ENCODE measurements at places on chromosomes 11 and 22.

DNA sequence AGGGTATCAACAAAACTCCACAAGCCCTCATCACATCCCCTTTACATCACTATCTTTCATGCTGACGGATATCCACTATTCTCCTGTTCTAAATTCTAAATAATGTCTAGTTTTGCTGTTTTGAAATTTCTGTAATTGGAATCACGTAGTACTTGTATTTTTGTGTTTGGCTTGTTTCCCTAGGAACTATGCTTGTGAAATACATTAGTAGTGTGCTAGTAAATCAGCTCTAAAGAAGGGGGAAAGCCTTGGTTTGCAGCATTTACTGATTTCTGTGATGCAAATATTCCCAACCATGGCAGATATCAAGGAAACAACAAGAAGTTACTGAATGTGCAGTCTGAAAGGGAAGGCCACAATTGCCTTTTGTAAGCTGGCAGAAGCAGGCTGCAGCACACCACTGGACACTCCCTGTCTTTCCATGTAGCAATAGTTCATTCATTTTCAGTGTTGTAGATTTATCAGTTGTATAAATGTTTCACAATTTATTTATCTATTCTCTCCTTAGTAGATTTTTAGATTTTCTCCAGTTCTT, 4.7 kb upstream of the FOLH1 start:
- no peak for DNase-seq

DNA sequence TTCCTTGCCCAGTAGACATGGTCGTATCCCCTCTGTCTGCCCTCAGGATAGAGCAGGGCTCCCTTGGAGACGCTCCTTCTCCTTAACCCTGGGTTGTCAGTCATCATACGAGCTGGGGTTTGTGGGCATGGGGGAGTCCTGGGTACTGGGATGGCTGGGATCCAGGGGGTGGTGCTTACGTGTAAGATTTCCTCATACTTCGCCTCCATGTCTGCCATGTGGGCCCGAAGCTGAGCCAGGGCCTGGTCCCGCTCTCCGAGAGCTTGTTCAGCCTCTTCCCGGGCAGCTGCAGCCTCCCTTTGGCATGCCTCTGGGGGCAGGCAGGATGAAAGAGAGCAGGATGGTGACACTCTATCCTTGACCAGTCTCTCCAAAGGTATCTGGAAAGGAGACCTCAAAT, 5.3 kb downstream of the NHERF4 start:
- no peak for DNase-seq

DNA sequence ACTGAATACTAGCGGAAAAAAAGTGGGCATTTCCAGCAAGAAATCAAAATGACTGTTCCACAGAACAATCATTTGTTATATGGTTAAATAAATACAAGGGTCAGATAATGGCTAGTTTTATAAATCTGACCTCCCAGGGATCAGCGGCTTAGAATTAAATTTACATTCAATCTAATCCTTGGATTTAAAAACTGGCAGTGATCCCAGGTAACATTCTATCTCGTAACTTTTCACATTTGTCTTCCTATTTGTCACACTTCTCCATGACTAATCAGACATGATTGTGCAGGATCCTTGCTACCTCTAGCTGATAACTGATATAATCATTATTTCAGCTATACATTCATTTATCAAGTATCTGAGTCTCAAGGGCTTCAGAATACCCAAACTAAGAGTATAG, 2.9 kb upstream of the MMP3 start:
- DNase-seq = no peak

GRCh38 chr11:92332986-92333385, 108.4 kb downstream of the FAT3 start:
- no peak for DNase-seq

GRCh38 chr11:120244476-120245365, 4.8 kb downstream of the POU2F3 start:
- DNase-seq = no peak

DNA sequence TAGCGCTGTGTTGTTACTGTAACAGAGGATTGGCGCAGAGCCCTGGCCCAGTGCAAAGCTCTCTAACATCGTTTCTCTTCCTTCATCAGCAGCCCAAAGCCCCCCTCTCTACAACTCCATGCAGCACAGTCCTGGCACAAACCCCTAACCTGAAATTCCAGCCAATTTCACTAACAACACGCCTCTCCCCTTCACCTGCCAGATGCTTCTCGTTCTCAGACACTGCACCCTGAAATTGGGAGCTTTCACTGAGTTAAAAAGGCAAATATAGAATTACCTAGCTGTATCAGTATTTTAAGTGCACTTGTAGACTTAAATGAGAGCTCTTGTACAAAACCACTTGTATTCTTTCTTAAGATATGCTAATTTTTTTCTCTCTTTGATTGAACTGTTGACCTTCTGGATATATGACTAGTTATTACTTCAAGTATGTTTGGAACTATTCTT, 16.3 kb downstream of the GRAP2 start:
- DNase-seq = no peak

DNA sequence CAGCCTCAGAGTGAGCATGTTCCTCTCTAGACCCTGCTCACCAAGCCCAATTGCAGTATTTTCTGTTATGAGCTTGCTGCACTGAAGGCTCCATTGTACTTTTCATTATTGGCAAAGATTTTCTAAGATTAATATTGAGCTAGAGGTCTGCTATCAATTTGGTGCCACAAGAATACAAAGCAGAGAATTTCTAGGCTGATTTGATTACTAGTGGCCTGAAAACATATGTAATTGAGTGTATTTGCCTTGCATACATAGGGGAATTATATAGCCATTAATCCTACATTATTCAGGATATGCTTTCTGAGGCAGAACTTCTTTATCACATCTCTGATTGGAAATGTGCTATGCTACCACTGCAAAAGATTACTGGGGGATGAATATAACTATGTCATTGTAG, 322.9 kb upstream of the ZC3H12C start:
- no peak for DNase-seq

GRCh38 chr22:37471727-37472417, 14.3 kb downstream of the MFNG start:
- no peak for DNase-seq

DNA sequence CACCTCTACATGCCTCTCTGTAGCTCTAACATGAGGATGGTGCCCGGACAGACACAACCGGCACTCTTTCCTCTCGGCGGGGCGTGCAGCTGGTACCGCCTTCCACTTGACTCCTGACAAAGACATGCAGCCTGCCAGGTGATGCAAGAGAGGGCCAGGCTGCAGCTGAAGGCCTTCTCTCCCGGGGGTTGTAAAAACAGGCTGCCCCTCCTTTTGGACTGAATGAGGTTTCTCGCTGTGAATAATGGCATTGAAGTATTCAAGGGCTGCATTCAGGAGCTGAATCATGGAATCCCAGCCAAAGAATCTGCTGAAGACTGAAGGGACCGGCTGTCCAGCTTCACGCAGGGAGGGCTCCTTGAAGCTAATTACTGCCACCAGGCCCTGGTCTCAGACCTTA, 110.9 kb downstream of the GALNT18 start:
- no peak for DNase-seq

- no peak for DNase-seq
Observed at GRCh38 chr11:45644981-45645889, 20.2 kb downstream of the CHST1 start.

DNA sequence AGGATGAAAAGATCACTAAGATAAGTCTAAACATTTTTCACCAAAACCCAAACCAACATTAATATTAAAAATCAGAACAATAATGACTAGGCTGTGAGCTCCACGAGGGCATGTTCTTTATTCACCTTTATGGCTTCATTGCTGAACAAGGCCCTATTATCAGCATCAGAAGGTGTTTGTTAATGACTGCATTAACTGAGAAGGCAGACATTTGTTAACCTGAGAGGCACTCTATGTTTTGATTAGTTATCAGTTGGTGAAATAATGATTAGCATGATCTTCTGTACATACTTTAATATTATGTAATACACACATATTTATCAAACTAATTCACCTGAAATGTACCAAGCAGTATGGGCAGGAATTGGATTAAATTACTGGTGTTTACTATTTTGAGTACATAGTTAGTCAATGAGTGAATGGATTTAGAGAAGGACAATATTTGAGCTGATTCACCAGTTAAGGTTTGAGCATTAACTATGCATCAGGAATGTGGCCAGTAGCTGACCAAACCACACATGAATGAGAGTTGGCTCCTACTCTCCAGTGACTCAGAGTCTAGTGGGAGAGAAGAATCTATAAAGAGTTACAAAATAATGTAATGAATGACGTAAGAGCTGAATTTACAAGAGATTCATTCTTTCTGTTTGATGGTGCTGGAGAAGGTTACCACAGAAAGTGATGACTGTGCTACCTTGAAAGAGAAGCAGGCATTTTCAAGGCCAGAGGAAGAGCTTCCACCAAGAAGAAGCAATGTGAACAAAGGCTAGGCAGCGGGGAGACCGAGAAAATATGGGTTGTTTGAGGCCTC, 6.7 kb downstream of the IL18 start:
- DNase-seq = peak; percentile 14

Data from T-helper 2 cell treated with Interferon-gamma antibody and Interleukin-4, amounts not matched to agents 5 μg/mL and 100 μg/mL, for 36 hours (primary cell).